Kidney (tissue), 22 donors: ENCODE measurements at places on chromosomes 13 and 19. TPM values are rescaled to one million over a fixed set of nuclear protein-coding genes. Genes with fewer than 3 reads are reported as not detected.

DNA sequence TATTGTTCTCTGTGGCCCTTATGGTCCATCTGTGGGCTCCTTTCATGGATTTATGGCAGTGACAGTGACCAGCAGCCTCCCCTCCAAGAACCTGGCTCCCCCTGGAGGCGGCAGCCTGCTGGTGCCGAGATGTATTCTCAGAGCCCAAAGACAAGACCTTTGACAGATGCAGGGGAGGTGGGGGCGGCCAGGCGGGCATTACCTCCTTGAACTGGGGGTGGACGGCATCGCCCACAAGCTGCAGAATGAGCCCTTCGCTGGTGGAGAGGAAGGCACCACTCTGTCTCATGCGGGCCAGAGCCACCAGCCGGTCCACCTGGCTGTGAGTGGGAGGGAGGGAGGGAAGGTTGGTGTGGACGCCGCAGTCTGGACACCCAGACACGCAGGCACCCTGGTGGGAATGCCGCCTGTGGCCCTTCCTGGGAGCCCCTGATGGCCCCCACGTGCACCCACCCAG is 6.6 kb downstream of the ISOC2 start:
- H3K4me1 ChIP-seq = peaks cover under 1% of the 10 kb centered on the region
- peak; percentile 69 for DNase-seq
- H3K36me3 ChIP-seq = no peaks in the 10 kb centered on the region
- H3K27ac ChIP-seq = no peak overlapping the region

DNA sequence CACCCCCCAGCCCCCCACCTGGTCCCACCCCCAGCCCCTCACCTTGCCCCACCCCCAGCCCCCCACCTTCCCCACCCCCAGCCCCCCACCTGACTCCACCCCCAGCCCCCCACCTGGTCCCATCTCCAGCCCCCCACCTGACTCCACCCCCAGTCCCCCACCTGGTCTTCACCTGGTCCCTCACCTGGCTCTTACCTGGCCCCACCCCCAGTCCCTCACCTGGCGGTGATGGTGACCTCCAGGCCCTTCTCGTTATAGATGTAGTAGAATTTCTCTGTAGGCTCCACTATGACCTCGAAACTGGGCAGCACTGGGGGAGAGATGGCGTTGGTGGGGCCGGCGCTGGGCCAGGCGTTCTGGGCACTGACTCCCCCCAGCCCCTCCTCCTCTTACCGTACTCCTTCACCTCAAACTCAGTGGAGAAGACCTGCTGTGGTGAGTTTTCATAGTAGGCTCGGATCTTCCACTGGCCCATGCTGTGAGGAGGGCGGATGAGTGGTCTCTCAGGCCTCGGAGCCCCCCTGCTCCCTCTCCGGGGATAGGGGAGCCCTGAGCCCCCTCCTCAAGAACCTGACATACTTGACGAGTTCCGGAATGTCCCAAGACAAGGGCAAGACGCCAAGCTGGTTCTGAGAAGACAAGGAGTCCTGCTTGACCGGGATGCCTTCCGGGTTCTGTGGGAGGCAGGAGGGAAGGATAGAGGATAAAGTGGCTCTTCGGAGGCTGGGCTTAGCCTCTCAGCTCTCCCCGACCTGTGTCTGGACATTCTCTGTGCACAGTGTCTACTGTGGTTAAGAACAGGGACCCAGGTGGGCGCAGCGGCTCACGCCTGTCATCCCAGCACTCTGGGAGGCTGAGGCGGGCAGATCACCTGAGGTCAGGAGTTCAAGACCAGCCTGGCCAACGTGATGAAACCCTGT is 6.4 kb downstream of the C3 start:
- no peak overlapping the region for H3K27ac ChIP-seq
- no peak for DNase-seq
- no peaks in the 10 kb centered on the region for H3K4me1 ChIP-seq
- peaks cover 9% of the 10 kb centered on the region for H3K27me3 ChIP-seq
- H3K4me3 ChIP-seq = no peak overlapping the region

DNA sequence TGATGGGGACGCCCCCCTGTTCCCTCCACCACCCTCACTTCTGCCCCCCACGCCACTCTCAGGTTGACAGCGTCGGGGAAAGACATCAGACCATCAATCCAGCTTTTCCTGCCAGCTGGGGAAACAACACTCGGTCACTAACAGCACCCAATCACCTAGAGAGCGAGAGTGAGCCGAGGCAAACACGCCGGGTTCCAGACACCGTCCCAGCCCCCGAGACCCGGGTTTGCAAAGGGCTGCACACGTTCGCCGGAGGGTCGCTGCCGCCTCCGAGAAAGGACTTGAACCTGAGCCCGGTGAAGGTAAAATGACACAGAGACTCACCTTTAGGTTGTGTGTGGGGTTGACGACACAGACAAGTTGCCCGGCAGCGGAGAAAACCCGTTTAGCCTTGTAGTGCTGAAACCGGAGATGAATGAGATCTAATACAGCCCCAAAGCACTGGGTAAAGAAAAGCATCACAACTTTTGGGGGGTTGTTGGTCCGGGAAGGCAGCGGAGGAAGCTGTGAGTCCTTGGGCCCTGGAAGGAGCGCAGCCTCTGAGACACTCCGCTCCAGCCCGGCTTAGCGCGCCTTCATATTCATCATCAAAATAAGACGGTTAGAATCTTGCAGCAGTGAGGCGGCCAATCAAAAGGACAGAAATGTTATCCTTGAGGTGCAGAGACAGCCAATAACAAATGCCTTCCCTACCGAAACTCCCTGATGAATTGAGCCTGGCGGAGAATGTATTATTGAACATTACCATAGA is at the start of gene SIAH3:
SIAH3 (minus strand) TSS at position 583 of the 751 bp plus-strand sequence; CDS start at position 459, 124 bp downstream.
- H3K4me1 ChIP-seq = peaks cover 16% of the 10 kb centered on the region
- no peaks in the 10 kb centered on the region for H3K27me3 ChIP-seq
- peak within 1 kb of the TSS; percentile 56 for H3K4me3 ChIP-seq
- DNase-seq = peak; percentile 66
- no peak within 1 kb of the TSS for H3K27ac ChIP-seq

DNA sequence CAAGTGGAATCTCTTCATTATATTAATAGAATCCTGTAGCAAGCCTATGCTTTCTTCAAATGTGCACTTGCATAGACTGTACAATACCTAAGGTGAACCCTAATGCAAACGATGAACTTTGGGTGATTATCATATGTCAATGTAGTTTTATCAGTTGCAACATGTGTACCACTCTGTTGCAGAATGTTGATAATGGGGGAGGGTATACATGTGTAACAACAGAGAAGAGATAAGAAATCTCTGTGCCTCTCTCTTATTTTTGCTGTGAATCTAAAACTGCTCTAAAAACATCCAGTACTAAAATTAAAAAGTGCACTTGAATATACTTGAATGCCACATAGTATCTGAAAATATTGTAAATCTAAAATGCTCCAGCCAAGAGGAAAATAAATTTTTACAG is 820.8 kb upstream of the MIR17HG start:
- no peak overlapping the region for H3K4me3 ChIP-seq
- no peak overlapping the region for H3K27ac ChIP-seq
- no peaks in the 10 kb centered on the region for H3K36me3 ChIP-seq
- no peaks in the 10 kb centered on the region for H3K27me3 ChIP-seq
- no peak for DNase-seq
- no peaks in the 10 kb centered on the region for H3K4me1 ChIP-seq

GRCh38 chr19:5038631-5039271 is 69.8 kb downstream of the KDM4B start:
- H3K4me1 ChIP-seq = no peaks in the 10 kb centered on the region
- no peak overlapping the region for H3K4me3 ChIP-seq
- H3K36me3 ChIP-seq = peaks cover 3% of the 10 kb centered on the region
- DNase-seq = no peak
- no peak overlapping the region for H3K27ac ChIP-seq

DNA sequence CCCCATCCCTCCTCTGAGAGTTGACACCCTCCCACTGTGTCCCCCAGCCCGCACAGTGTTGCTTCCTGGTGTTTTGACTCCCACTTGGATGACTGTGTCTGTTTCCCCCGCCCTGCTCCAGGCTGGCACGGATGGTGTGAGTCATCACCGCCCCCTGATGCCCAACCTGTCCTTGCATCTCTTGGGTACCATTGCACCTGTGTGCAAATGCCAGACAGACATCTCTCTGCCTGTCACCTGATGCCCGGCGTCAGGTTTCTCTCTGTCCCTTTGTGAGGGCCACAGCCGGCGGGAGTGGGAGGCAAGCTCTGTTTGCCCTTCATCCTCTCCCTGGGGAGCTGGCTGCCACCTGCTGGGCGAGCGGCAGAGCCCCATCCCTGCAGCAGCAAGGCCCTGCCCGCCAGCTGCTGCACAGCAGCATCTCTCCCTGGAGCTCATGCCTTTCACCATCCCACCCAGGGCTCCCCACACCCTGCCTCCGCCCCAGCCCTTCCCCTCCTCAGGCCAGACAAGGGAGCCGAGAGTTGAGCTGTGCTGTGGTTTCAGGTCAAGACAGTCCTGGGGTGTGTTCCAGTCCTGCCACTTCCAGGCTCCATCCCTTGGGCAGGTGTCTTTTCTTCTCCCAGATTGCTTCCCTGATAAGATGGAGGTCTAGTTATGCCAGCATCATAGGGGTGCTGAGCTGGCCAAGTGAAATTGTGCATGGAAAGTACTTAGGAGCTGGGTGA is 29.7 kb downstream of the NKPD1 start:
- no peaks in the 10 kb centered on the region for H3K27me3 ChIP-seq
- DNase-seq = peak; percentile 76
- H3K27ac ChIP-seq = no peak overlapping the region
- H3K36me3 ChIP-seq = no peaks in the 10 kb centered on the region
- H3K4me3 ChIP-seq = no peak overlapping the region
- H3K4me1 ChIP-seq = peaks cover 6% of the 10 kb centered on the region

DNA sequence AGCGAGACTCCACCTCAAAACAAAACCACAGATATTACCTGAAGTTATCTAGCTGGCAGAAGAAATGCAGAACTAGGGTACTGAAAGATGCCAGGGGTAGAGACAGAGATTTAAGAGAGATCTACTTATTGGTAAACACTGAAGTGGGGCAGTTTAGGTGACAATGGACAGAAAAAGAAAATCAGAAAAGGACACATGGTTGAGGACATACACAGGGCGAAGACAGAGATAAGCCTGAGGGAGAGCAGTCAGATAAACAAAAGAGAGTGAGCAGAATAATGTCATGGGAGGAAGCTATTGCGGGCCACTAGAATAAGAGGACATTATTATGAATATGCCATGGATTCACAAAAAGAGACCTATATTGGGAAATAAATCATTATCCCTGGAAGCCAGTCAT is 3.3 kb downstream of the NEK5 start:
- no peak overlapping the region for H3K27ac ChIP-seq
- no peaks in the 10 kb centered on the region for H3K36me3 ChIP-seq
- DNase-seq = no peak
- peaks cover 6% of the 10 kb centered on the region for H3K4me1 ChIP-seq
- no peak overlapping the region for H3K4me3 ChIP-seq

DNA sequence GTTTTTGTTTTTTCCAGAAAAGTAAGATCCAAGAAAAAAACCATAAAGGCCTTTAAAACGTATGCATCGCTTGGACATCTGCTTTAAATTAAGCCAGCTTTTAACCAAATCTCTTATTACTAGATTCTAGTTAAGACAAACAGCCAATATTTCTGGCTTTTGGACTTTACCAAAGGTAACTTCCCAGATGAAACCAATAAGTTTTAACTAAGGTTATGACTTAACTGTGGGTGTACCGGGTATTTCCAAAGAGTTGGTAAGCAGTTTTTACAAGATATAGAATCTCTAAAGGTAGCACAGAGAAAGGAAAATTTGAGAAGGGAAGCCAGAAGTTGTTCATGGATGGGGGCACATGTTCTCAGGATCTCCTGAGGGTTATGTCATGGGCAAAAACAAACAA is 34.0 kb downstream of the CEACAM1 start:
- H3K27ac ChIP-seq = no peak overlapping the region
- no peaks in the 10 kb centered on the region for H3K27me3 ChIP-seq
- H3K4me3 ChIP-seq = no peak overlapping the region

DNA sequence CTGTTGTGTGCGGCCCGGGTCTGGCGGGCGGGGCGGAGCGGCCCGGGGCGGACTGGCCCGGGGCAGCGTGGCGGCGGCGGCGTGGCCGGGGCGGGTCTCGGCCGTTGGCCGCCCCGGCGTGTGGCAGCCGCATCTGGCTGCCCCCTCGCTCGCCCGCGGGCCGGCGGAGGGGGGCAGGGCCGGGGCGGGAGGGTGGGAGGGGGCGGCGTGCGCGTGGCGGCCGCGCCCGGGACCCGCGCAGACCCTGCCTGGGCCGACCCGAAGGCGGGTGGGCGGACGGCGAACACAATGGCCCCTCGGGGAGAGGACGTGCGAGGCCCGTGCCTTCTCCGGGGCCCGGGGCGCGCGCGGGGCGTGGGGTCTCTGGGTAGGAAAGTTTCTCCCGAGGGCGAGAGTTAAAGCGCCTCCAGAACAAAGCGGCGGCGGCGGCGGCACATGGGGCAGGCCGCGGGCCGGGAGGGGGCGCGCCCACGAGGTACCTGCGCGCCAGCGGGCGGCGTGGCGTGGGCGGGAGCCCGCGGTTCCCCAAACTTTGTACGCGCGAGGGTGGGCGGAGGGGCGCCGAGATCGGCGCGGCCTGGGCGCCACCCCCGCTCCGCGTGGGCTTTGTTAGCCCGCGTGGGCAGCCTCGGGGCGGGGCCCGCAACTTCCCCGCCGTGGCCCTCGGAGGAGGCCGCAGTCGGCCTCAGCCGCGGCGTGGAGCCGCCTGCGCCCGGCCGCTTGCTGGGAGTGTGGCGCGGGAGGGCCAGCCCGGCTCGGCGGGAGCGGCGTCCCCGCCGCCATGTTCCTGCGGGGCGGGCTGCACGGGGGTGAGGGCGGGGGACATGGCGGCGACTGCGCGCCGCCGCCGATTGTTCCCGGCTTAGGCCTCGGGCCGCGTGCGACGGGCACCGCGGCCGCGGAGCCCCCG is 764 bp downstream of the MIR17HG start:
- no peak for DNase-seq
- peaks cover 5% of the 10 kb centered on the region for H3K36me3 ChIP-seq
- no peak overlapping the region for H3K4me3 ChIP-seq
- H3K27me3 ChIP-seq = no peaks in the 10 kb centered on the region

DNA sequence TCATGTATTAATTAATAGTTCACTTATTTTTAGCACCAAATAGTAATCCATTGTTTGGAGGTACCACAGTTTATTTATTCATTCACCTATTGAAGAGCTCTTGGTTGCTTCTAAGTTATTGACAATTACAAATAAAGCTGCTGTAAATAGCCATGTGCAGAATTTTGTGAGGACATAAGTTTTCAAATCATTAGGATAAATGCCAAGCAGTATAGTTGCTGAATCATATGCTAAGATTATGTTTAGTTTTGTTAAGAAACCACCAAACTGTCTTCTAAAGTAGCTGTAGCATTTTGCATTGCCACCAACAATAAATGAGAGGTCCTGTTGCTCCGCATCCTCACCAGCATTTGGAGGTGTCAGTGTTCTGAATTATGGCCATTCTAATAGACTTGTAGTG is 2126.8 kb downstream of the PCDH9 start:
- H3K4me1 ChIP-seq = no peaks in the 10 kb centered on the region
- no peaks in the 10 kb centered on the region for H3K36me3 ChIP-seq
- H3K27me3 ChIP-seq = no peaks in the 10 kb centered on the region
- H3K27ac ChIP-seq = no peak overlapping the region
- no peak for DNase-seq
- H3K4me3 ChIP-seq = no peak overlapping the region

- H3K4me1 ChIP-seq = no peaks in the 10 kb centered on the region
- no peak overlapping the region for H3K27ac ChIP-seq
- H3K4me3 ChIP-seq = no peak overlapping the region
- no peaks in the 10 kb centered on the region for H3K27me3 ChIP-seq
Measured at GRCh38 chr13:57045826-57046546, 94.7 kb upstream of the PRR20A start.

- H3K4me3 ChIP-seq = no peak overlapping the region
- no peaks in the 10 kb centered on the region for H3K36me3 ChIP-seq
- no peak for DNase-seq
- H3K4me1 ChIP-seq = no peaks in the 10 kb centered on the region
- H3K27ac ChIP-seq = no peak overlapping the region
Measured at GRCh38 chr13:26540334-26540733, 17.1 kb upstream of the WASF3 start.

Gene GZMM
- total RNA-seq = 2.8 TPM

Gene MAMSTR
- total RNA-seq = 2.2 TPM

Gene ARHGAP45
- total RNA-seq = 50.0 TPM

Gene IGSF23
- not detected for total RNA-seq

Gene TEX30
- total RNA-seq = 9.9 TPM
